ENCODE measurements at places on chromosomes 1 and 21.

DNA sequence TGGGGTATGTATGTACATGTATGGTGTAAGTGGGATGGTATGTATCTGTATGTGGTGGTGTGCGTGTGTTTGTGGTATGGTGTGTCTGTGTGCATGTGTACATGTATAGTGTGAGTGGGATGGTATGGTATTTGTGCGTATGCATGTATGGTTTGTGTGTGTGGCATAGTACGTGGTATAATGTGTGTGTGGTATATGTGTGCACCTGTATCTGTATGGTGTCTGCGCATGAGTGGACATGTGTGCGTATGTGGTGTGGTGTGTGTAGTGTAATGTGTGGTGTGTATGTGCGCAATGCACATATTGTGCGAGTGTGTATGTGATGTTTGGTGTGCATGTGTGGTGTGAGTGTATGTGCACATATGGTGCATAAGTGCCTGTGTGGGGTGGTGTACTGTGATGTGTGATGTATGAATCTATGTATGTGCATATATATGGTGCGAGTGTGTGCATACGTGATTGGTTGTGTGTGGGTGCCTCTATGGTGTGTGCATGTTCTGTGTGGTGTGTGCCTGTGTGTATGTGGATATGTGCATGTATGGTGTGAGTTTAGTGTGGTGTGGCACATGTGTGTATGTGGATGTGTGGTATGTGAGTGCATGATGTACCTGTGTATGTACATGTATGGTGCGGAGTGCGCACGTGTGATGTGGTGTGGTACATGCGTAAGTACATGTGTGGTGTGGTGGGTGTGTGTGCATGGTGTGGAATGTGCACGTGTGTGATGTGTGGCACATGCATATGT, 38.8 kb downstream of the WDR4 start:
- no peak for DNase-seq

DNA sequence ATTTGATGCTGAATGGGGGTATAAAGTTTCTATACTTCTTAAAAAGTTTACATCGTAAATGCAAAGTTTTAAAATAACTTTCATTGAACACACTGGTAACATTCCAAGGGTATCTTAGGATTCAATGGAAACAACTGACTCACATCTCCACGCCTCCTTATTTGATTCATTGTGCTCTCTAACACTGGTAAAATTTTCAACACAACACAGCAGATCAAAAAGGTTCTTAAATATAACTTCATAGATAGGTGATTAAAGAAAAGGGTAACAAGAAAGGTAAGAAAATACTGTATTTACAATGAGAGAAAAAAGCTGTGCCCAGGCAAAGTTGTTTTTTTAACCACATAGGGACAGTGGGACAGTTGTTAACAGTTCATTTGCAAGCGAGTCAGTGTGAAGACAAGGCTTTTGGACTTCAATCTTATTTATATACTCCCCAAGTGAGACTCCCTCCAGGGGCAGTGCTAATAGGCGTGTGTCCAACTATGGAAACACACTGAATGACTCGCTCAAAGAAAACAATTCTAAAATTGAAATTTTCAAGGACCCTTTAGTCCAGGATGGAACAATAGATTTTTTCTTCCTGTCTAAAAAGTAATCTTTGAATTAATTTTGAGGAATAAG, 140.5 kb downstream of the TIAM1 start:
- DNase-seq, result no peak

DNA sequence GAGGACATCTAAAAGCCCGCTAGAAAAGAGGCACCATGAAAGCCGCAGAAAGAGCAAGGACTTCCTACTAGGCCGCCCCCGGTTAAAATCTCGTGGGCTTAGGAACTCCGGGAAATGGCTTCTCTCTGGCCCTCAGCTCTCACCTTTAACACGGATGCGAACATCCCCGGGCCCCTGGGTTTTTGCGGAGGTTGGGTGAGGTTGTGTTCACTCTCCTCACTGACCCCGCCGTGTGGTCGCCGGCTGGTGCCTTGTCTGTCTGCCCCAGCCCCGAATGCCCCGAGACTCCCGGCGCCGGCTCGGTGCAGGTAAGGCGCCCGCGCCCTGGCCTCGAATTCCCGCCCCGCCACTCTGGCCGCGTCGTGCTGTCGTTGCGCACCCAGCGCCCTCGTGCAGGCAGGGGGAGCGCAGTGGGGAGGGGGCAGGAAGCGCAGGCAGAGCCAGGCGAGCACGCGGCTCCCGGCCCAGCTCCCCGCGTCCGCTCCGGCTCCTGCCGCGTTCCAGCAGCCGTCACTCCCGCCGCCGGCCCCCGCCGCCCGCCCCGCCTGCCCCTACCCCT, at the start of gene SHISAL2A:
Gene SHISAL2A (plus strand): TSS at position 437 of the 559 bp plus-strand sequence. CDS start 326 bp downstream, outside the sequence.
- no peak for DNase-seq

- DNase-seq, result no peak
Measured at GRCh38 chr1:81004011-81004410, 796.7 kb upstream of the ADGRL2 start.

DNA sequence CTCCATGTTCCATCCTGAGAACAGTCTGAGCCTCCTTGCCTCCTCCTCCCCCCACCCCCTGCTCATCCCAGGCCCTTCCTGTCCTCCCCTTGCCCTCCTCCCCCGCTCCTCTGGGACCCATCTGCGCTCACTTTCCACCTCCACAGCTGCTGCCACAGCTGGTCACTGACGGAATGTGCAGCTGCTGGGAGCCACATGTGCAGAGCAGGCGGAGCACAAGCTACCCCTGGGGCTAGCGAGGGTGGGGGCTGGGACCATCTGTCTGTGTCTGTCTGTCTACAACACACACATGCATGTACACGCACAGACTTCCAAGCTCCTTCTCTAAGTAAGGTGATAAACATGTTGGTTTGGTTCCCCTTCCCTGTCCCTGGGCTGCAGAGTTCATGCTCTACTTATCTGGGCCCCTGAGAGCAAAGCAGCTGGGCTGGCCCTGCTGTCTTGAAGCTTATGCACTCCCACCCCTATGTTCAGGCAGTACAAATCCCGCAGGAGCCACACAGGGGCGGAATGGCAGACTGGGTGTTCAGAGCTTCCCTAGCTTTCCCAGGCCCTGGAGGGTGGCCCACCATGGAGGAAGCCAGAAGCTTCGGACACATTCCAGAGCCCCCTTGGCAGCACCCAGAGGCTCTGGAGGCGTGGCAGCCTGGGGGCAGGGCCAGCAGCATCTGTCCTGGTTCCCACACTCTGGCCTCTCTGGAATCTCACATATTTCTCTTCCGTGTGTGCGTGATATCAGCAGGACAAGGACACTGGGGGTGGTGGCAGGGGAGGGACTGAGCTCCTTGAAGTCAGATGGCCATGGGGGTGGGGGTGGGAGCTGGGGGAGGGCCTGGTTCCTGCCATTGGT, 7.0 kb upstream of the HEYL start:
- no peak for DNase-seq

DNA sequence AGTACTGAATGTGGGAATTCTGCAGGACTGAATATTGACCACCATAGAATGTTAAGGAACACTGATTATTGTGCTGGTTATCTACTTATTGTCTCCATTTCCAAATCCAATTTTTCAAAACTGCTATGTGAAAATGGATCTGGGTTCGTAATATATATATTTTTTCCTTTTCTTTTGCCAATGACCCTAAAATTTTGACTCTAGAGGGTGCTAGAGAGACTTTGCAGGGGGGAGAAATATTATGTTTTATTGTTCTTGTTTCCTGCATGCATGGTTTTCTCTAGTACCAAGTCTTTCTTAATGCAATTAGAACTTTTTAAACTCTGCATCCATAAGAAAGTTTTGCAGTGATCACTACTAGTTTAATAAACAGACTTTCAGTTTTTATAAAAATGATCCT, 1256.9 kb downstream of the BRINP3 start:
- DNase-seq, result peak; percentile 75

- DNase-seq, result no peak
Measured at GRCh38 chr1:183778045-183778444, 26.9 kb upstream of the RGL1 start.

GRCh38 chr1:184582411-184582810, 172.2 kb downstream of the EDEM3 start:
- no peak for DNase-seq

- no peak for DNase-seq
Measured at GRCh38 chr1:44261171-44261817, 48.0 kb downstream of the DMAP1 start.

GRCh38 chr1:187157552-187157951, 328.8 kb downstream of the PLA2G4A start:
- peak; percentile 24 for DNase-seq

DNA sequence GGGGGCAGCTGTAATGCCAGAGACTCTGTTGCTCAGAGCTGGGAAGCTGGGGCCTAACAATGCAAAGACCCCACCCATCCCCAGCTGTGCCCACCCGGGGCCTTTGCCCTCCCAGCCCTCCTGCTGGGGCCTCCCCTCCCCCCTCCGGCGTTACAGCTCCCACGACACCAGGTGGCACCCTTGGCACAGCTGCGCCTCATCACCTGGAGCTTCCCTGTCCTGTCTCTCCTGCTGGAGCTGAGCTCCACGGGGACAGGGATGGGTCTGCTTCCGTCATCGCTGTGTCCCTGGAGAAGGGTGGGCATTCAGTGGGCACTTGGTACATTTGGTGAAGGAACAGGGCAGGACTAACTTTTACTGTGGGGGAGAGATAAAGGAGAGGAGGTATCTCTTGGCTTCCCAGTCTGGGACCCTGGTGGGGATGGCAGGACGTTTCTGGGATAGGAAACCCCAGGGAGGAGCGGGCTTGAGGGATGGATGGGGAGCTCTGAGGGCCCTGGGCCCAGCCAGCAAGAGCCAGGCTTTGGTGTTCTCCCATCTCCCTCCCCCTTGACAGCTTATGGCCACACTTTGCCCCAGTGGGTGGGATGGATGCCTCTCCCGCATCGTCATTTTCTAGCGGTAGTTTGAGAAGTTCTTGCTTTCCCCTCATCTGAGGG, 453.2 kb downstream of the PTPRU start:
- DNase-seq, result no peak

DNA sequence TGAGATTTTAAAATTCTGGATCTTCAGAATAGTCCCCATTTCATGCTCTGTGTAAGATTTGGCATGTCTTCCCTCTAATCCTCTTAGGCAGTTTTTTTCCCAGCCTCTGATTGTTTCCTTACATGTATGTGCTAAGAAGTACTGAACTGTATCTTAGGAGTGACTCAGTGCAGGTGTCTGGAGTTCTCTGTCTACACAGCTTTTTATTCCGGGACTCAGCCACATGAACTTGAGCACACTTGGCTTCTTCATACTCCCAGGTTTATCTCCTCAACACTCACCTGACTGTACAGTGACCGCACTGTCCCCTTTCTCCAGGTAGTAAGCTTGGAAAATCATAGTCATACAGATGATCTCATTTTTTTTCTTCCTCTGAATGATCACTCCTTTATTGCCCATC, 50.7 kb downstream of the SYT14 start:
- DNase-seq, result no peak

DNA sequence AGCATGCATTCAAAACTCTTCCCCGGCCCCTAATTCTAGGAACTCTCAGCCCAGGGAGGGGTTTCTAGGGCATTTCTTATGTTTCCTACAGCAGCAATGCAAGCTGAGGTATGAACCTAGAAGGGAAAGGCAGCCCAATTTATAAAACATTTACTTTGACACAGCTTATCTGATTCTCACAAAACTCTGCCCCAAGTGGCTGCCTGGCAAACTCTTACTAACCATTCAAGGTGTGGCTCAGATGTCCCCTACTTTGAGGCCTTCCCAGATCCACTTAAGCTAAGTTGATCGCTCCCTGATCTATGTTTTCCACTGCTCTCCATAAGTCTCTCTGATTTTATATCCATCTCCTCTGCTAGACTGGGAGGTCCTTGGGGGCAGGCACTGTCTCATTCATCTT, 35.4 kb downstream of the AK2 start:
- no peak for DNase-seq

All from OCI-M1 (cell line).